Psoas muscle (tissue), 8 donors: ENCODE measurements at places on chromosomes 4 and X. TPM values are rescaled to one million over a fixed set of nuclear protein-coding genes. Genes with fewer than 3 reads are reported as not detected.

DNA sequence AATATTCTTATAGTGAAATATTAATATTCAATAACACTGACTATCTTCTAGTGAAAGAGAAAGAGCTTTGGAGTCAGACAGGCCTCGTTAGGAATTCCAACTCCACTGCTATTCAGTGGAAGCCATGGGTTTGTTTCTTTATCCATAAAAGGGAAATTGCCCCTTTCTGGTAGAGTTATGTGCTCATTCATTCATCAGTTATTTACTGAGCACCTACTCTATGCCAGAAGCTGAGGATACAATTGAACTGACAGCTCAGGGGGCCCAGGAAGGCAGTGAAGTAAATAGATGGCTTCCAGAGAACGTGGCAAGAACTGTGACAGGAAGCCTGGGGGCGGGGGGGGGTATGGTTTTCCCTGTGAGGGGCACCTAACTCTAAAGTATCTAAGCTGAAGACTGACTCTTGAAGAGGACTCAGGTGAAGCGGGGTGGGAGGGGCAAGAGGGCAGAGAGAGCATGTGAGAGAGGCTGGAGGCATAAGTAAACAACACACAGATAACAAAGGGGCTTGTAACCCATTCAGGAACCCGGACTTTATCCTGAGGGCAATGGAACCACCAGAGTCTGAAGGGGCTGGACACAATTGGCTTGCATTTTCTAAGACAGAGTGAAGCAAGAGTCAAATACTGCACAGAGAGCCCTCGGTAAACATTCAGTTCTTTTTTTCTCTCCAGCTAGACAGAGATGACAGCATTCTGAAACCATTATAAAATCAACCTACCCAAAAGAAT is 20.3 kb downstream of the ANXA5 start:
- DNase-seq, result no peak

DNA sequence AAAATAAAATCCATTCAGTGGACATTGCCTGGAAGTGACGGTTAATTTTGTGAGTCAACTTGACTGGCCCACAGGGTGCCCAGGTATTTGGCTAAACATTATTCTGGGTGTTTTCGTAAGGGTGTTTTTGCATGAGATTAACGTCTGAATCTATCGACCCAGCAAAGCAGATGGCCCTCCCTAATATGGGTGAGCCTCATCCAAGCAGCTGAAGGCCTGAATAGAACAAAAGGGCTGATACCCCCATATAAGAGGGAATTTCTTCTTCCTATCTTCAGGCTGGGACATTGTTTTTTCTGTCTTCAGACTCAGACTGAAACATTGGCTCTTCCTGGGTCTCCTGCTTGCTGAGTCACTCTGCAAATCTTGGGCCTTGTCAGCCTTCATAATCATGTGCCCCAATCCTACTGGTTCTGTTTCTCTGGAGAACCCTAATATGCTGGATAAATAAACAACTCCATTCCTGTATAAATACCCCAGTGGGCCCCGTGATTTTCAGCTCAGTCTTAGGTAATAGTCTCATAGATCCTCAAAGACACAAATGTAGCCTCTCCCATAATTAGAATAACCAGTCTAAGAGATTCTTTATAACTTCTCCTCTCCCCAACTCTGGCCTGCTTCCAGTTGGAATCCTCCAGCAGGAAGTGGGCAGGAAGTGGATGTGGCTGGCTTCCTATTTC is 33.1 kb upstream of the DDX3X start:
- no peak for DNase-seq

The MAN2B2 gene
- 6.6 TPM for total RNA-seq

The CFP gene
- 0.51 TPM for total RNA-seq

DNA sequence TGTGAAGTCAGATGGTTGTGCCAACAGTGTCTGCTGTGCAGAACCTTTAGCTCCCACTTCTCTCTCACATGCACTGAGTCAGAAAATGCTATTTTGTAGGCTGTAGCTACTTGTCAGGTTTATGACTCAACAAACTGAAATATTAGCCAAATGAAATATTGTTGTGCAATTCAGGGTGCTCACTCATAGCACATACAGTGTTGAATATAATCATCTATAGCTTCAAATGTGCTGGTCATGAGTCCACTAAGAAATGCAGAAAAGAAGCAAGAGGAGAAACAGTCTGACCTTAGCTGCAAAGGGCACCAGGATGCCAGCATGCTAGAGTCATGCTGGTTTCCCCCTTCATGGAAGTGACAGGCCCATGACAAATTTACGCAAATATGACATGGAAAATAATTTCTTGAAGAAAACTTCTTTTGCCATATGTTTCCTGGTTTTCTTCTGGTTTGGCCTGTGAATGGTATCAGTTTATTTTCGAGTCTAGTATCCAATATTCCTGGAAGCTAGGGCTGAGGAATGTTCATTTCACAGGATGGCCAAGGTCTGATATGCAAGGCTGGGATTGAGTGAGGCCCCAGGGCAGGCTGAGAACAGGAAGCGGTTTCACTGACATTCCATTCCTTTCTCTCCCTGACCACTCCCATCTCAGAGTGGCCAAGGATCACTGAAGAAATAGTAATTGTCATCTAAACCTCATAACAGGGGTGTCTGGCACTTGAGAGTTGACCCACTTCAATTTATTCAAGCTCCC is 10.3 kb upstream of the CXCL2 start:
- DNase-seq, result peak; percentile 41

DNA sequence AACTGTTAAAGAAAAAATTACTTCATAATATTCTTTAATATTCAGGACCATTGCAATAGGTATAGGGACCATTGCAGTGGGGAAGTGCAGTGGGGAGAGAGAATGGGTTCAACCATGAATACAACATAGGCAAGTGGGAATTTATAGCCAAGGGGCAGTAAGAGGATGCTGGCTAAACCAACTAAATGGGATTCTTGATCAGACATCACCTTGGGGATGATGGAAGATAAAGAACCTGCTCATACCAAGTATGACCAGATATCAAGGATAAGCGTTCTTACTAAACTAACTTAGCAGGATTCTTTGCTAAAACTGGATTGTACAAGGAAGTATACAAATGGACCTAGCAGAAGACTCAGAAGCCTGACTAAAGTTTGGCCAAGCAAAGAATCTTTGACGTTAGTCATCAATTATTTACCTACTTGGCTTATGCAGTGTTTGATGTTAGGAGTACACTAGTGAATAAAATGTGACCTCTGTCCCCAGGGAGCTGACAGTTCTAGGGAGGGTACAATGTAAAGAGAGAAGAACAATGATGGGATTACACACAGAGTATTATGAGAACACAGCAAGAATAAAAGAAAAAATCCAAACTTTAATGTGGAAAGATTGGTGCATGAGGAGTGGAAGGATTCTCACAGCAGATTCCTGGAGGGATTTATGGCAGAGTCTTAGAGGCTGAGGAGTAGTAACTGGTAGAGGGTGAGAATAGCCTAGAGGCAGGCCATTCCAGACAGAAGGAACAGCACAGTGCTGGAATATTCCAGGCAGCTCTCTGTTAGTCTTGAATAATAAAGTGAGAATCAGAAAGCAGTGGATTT is 54.7 kb upstream of the MYOZ2 start:
- DNase-seq, result no peak

The C4orf50 gene
- not detected for total RNA-seq

DNA sequence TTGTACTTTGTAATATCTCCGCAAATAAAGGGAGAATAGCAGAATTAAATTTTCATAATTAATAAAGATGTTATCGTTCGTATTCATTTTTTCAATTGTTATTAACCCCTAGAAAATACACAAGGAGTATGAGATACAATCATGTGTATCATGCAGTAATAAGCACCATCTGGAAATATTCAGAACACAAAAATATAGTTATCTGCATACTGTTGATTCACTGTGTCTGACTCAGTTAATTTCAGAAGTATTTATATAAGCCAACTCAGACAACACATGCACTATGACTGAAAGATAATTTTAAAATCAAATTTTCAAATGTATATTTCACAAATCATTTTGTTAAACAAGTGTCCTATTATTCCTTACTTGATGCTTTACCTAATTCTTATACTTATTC is 1954.8 kb downstream of the ARAP2 start:
- DNase-seq, result no peak

GRCh38 chrX:108701633-108702032 is 34.7 kb downstream of the IRS4 start:
- DNase-seq, result no peak

DNA sequence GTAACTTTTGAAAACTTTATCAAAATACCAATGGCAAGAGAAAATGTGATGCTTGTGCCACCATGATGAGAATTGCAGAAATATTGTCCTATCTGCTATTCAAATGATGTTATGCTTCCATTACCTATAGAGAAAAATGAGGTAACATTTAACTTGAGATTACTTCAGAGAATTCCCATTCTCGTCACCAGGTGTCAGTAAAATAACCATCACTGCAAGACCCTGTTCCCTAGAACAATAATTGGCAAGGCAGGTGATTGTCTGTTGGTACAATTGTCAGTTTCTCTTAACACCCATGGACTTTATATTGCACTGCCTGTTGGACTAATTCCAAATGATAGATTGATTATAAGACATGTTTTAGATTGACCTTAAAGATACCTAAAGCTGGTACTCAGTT is 179.9 kb downstream of the GABRG1 start:
- no peak for DNase-seq

GRCh38 chrX:116232833-116233232 is 62.3 kb downstream of the AGTR2 start:
- no peak for DNase-seq

GRCh38 chrX:71871367-71871766 is 39.3 kb upstream of the NHSL2 start:
- DNase-seq, result no peak

DNA sequence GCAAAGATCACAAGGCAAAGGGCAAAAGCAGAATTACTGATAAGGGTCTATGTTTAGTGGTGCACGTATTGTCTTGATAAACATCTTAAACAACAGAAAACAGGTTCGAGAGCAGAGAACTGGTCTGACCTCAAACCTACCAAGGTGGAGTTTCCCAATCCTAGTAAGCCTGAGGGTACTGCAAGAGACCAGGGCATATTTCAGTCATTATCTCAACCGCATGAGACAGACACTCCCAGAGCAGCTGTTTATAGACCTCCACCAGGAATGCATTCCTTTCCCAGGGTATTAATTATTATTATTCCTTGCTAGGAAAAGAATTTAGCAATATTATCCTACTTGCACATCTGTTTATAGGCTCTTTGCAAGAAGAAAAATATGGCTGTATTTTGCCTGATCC is 51.5 kb downstream of the NPNT start:
- DNase-seq, result no peak

DNA sequence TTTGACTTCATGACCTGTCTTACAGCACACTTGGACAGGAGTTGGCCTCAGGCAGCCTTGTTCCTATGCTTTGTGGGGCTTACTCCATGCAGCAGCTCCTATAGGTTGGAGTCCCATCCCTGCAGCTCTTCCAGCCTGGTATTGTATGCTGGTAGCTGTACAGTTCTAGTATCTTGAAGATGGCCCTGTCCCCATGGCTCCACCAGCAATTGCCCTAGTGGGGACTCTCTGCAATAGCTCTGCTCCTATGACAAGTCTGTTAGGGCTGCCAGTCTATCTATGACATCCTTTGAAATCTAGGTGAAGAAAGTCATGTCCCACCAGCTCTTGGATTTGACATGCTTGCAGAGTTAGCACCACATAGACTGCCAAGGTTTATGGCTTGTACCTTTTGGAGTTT is 252.6 kb downstream of the ANTXR2 start:
- no peak for DNase-seq

DNA sequence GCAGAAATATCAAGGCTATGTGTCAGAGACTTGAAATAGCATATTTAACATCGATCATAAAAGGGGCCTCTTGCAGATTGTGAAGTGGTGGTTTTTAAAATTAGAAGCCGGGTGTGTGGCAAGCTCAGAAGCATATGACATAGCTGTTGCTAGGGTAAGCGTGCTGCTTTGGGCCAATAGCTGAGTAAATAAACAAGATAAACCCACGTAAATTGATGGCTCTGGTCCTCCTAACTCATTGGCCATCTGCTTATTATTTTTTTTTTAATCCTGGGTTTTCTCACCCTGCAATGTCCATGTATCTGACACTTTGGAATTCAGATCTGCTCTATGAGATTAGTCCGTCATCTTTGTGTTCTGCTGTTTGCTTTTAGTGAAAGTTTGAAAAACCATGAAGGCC is 32.6 kb upstream of the STOX2 start:
- no peak for DNase-seq

- no peak for DNase-seq
Measured at GRCh38 chr4:141686879-141687278, 50.5 kb downstream of the IL15 start.

DNA sequence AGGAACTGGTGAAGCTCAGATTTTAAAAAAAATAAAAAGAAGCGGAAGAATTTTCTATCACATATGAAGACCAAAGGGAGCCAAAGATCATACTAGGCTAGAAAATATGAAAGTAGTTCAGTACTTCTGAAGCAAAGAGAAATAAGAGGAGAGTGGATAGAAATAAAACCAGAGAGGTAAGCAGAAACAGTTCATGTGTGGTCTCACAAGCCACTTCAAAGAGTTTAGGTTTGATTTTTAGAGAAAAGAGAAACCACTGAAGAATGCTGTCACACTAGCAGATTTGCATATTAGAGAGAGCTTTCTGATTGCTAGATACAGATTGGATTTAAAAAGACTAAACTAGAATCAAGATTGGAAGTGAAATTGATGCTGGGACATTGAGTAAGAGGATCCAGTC is 51.7 kb downstream of the GABRA3 start:
- DNase-seq, result no peak

The RTL5 gene
- total RNA-seq, result 1.5 TPM

GRCh38 chr4:61400439-61401038 is 200.4 kb downstream of the ADGRL3 start:
- DNase-seq, result no peak

The CNKSR2 gene
- 0.36 TPM for total RNA-seq

GRCh38 chr4:113641025-113641431 is 120.5 kb downstream of the CAMK2D start:
- DNase-seq, result no peak

GRCh38 chrX:115892787-115893671 is 277.5 kb upstream of the AGTR2 start:
- peak; percentile 40 for DNase-seq

GRCh38 chr4:39330353-39330752 is 35.8 kb downstream of the RFC1 start:
- no peak for DNase-seq

GRCh38 chrX:44303119-44303518 is 40.4 kb downstream of the EFHC2 start:
- no peak for DNase-seq

DNA sequence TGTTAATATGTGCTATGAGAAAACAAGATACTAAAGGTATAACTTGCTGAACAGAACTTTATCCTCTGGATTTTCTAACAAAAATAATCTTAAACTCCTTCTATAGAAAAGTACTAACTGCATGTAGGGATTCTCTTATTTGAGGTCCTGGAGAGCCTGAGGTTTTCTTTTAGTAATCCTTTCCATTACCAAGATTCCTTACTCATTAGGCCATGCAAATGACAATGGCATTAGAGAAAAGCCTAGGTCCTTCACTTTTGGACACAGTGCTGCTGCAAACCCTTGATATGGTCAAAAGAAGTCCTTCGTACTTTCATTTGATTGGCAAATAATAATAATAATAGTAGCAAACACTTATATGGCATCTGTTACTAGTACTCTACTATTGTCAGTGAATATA is 3.2 kb downstream of the MMRN1 start:
- no peak for DNase-seq

The TADA2B gene
- total RNA-seq, result 70.3 TPM
